ENCODE measurements at places on chromosomes 4 and X.

DNA sequence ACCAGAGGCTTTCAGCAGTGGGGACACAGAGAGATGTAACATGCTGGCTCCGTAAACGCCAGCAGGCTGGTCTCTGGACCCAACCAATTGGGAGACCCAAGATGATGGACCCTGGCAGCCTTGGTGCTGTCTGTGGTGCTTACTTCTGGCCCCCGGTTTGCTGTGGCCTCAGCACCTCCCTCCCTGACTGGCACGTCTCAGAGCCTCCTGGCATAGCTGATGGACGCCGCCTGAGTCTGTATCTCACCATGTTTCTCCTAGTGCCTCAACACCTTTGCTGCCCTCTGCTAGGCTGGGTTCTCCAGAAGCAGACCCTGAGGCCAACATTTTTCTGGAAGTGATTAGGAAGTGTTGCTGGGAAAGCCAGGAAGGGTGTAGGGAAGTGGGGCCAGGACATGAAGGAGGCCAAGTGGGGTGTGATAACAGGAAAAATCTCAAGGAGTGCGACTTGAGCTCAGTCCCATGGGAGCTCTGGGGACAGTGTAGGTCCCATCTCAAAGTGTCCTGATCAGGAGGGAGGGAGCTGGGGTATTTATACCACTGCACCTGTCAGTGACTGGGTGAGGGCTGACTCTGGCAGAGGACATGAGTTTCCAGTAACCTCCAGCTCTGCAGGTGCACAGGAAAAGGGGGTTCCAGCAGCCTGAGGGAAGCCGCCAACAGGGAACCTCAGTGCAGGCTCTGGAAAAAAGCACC lies 31.8 kb downstream of the PPP2R2C start:
- DNase-seq: no peak

GRCh38 chr4:138800421-138800820 lies 215.2 kb upstream of the NOCT start:
- DNase-seq: no peak

DNA sequence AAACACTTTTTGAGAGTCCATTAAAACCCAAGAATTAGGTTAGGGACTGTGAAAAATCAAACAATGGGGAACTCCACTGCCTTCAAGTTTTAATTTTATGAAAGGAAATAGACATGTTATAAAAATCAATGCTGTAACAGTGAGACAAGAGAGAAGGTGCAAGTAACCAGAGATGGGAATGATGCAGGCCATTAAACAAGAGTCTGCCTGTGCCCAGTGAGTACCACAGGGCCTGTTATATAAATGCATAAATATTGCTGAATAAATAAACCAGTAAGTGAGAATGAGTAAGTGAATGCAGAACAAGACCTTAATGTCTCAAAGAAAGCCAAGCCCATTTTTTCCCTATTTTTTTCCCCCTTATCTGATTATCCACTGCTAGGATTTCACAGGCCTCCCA lies 53.3 kb upstream of the BMP2K start:
- no peak for DNase-seq

DNA sequence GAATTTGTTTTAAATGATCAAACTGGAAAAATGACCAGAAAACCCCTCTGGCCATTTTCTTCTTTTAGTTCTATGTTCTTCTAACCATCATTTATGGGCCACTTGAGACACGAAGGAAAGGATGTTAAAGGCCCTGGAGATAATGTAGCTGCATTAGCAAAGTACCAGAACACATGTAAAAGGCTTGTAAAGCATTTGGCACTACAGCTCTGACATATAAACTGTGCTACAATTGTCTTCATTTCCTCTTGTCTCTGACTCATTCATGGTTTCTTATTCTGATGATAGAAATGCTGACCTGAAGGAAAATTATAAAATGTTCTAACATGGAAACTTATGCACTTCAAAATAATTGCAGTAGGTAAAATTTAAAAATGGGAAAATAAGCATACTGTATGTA lies 388.7 kb downstream of the FAT4 start:
- DNase-seq: no peak

DNA sequence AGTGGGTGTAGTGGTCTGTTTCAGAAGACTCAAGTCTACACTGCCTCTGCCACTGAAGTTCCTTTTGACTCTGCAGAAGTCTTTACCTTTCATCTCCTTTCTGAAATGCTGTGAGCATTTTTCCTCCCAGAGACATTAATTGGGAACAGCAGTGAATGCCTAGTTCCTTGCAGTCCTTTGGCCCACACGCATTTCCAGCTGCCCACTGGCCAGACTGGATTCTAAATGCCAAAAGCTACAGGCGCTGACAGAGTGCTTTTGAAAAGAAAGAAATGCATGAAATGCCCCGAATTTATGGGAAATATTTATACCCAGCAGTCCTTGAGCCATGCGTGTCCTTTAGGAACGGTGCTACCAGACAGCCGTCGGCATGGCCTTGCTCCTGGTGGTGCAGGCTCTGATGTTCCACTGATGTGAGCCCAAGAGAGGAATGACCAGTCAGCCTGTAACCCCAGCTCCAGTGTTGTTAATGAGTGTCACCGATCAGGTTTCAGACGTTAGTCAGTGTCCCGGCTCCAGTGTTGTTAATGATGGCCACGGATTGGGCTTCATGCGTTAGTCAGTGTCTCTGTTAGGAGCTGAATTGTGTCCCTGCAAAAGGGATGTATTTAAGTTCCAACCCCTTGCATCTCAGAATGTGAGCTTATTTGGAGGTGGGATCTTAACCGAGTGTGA lies 132.6 kb downstream of the TBL1X start:
- no peak for DNase-seq

DNA sequence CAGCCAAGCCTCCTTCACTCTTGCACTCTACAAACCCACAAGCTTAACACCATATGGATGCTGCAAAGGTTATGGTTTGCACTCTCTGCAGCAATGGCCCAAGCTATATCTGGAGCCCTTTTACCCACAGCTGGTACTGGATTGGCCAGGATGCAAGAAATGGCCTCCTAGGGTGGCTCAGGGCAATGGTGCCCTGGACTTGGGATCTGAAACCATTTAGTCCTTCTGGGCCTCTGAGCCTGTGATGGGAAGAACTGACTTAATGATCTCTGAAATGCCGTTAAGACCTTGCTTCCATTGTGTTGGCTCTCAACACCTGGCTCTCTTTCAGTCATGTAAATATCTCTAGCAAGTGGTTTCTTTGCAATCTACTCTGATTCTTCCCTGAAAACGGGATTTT lies 626.0 kb downstream of the KCTD8 start:
- no peak for DNase-seq

DNA sequence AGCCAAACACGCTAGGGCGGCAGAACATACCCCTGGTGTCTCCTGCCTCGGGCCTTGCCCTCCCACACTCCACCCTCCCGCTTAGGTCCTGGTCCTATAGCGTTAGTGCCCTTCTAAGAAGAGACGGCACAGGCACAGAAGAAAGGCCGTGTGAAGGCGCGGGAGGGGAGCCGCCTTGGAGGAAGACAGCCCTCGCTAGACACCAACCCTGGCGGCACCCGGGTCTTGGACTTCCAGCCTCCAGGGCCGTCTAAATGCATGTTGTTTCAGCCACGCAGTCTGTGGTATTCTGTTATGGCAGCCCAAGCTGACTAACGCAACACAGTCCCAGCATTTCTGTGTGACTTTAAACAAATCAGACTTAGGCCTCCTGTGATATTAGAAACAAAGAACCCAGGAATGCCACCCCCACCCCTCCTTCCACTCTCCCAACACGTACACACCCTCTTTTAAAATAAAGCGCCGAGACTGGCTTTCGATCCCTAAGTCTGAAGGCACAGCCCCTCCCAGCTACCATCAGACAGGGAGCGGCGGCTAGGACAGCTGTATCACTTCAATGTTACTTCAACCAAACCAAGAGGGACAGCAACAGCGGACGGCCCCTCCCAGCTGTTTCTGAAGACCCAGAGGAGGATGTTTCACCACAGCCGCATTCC lies 128.0 kb downstream of the AFAP1 start:
- no peak for DNase-seq

- no peak for DNase-seq
Observed at GRCh38 chr4:118346495-118346894, 6.3 kb downstream of the PRSS12 start.

GRCh38 chrX:133611676-133612075 lies 196.4 kb upstream of the GPC4 start:
- no peak for DNase-seq
